ENCODE measurements at places on chromosomes 2 and 18.

GRCh38 chr2:174730698-174731018 is 33.6 kb downstream of the CHRNA1 start:
- no peak for DNase-seq

DNA sequence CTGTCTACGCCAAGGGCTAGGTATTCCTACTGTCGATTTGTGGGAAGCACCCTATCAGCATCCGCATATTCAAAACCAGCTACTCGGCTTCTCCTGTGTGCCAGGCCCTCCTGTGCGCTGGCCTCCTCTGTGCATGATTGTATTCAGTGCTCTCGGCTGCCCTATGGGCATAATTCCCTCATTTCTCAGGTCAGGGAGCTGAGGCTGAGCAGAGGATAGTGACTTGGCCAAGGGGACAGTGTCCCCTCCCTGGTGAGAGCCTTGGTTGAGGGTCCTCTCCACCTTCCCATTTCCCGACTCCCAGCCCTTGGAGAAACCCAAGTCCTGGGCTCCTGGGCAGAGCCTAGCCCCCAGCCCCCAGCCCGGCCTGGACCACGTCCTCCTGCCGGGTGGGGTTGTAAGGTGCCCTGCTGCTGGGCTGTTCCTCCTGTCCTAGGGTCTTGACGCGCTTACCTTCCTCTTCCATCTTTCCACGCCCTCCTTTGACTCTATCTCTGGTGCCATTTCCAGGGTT is 6.3 kb upstream of the HS6ST1 start:
- no peak for DNase-seq

GRCh38 chr18:61896757-61897156 is 4.0 kb upstream of the RNF152 start:
- DNase-seq, result no peak

- no peak for DNase-seq
These were observed 300.7 kb upstream of the UBE2E3 start for GRCh38 chr2:180679693-180680092.

DNA sequence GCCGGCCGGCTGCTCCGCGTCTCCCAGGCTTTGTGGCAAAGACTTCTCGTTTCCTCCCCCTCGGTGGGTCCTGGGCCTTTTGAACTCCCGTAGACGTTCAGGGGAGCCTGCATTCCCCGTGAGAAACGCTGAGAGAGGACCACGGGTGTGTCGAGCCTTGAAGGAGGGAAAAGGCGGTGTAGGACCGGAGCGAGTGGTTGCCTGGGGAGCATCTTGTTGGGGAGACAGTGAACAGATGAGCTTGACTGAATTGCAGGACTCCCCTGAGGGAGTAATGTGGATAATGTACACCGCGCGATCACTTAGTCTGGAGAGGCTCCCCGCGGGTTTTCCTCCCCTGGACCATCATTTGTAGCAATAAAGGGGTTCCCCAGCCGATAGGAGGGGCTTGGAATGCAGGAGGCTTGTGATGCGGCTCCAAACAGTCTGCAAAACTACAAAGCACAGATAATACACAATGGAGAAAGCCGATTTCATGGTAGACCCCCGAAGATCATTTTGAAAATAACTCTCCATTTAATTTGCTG is 769 bp downstream of the ALMS1 start:
- no peak for DNase-seq

DNA sequence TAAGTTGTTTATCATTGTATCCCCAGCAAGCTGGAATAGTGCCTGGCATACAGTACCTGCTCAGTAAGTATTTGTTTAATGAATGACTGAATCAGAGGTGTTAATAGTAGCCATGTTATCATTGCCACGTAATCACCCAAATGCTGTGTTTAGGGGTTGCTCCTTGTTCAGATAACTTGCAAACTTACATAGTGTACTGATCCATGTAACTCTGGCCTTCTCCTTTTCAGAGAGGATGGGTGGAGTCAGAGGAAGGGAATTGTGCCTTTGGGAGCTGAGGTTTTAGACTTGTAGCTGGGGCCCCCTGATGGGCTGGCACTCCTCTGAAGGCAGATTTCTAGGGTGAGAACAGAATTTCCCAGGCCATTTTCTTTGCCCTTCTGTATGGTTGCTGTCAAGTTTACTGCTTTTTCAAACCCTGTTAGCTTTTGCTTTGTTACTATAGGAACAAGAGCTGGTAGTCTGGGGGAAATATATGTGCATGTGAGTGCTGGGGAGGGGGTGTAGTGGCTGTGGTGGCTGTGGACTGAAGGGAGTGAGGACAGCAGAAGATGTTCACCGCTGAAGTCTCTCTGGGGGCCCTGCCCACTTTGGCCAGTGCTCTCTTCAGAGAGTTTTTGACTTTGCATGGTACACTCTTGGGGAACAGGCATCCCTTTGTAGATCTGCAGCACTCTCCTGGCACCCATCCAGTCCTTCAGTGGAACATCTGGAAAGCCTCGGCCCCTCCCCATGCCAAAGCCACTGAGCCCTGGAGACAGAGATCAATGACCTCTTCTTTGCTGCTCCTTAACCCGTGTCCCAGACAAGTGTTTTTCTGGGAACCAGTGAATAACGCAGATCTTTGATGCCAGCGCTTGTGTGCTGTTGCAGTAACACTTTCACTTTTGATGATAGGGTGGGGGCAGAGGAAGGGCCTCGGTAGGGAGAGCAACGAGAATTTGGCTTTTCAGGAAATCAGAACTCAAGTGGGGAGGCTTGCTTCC is 209.0 kb downstream of the PRKCE start:
- no peak for DNase-seq

GRCh38 chr2:133768658-133769435 is 200.6 kb upstream of the NCKAP5 start:
- DNase-seq, result no peak

DNA sequence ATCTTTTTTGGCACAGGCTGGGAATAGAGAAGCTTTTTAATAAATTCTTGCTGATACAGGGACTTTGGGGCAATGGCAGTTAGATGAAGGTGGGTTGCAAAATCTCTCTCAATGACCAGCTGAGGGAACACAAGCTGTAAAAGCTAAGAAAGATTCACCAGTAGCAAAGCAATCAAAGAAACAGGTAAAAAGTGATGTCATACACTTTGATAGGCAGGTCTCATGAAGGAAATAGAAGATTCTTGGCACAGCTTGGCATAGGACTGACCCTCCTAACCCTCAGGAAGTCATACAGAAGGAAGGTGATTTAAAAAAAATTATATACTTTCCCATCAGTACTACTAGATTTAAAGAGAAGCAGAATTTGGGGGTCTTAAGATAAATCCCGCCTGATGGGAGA is 263.6 kb downstream of the LPIN1 start:
- no peak for DNase-seq

DNA sequence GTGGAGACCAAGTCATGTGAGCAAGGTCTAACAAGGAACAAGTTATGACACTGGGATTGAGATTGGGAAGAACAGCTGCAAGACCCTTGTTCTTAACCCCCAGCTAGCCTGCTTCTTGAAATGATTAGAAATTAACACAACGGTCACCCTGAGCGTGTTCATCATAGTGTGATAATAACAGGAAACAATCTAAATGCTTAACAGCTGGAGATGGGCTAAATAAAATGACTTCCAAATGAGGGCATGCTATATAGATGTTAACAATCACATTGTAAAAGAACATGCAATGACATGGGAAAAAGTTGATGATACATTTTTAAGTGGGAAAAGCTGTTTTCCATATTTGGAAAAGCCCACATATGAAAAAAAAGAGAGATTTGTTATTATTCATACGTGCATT is 47.6 kb downstream of the RPL37A start:
- no peak for DNase-seq

DNA sequence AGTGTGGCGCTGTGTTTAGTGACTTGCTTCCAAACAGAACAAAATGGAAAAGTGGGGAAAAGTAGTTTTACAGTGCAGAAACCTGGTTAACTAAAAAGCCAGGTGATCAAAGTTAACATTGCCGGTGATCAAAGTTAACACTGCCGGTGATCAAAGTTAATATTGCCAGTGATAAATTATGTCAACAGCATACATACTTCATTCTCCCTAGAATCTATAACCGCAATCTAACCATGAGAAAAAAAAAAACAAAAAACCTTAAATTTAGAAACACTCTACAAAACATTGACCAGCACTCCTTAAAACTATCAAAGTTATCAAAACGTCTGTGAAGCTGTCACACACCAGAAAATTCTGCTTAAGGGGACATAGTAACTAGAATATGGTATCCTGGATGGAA is 18.6 kb downstream of the MAP4K3 start:
- DNase-seq, result no peak

- DNase-seq, result no peak
These were observed 135.4 kb downstream of the NBAS start for GRCh38 chr2:15425712-15426111.

- DNase-seq, result no peak
These were observed 261.8 kb upstream of the RAB6C start for GRCh38 chr2:129717560-129718130.

GRCh38 chr2:222430681-222431080 is 6.3 kb downstream of the SGPP2 start:
- DNase-seq, result no peak

GRCh38 chr2:29786361-29786760 is 135.0 kb downstream of the ALK start:
- DNase-seq, result no peak

DNA sequence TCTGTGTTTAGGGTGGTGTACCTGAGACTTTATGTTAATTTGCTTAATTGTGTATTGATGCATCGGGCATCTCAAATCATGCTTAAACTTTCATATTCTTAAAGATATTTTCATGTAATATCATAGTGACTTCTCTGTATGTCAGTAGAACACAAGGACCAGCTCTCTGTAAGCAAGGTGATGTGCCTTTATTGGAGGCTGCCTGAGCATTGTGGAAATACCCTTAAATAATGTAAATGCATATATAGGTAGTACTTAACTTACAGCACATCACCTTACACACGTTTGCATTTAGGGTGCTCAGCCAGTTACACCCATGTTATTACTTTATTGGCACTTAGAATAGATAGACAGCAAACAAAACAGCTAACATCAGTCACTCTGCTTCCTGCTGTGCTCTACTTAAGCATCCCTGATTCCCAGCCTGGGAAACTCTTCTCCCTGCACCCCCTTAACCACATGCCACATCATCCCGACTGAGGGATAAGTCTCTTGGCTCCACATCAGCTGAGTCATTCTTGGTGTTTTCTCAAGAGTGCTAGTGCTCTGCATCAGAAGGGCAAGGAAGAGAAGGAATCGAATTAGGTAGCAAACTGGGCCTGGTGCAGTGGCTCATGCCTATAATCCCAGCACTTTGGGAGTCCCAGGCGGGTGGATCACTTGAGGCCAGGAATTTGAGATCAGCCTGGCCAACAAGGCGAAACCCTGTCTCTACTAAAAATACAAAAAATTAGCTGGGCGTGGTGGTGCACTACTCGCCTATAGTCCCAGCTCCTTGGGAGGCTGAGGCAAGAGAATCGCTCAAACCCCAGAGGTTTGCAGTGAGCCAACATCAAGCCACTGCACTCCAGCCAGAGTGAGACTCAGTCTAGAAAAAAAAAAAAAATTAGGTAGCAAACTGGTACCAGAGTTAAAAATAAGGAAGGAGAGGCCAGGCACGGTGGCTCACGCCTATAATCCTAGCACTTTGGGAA is 108.7 kb downstream of the MAP3K20 start:
- no peak for DNase-seq

DNA sequence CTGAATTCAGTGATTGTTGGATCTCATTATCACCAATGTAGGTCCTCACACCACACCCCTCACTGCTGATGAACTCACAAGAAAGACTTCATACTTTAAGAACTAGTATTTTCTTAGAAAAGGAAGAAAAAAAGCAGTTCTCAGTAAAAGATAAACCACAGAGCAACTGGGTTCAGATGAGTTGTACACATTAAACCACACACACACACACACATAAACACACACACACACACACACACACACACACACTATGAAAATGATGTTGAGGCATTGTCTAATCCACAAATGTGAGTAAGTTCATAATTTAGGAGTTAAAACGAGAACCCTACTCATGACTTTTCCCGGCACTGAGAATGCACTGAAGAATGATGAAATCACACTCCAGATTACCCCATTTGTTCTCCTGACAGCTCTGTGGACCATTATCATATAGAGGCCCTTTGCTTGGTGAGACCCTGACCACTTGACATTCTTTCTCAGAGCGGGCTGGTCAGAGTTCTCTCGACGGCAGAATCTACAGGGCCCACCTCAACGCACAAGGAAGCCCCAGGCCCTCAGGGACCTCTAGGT is 106.2 kb downstream of the BCL2 start:
- DNase-seq, result no peak

DNA sequence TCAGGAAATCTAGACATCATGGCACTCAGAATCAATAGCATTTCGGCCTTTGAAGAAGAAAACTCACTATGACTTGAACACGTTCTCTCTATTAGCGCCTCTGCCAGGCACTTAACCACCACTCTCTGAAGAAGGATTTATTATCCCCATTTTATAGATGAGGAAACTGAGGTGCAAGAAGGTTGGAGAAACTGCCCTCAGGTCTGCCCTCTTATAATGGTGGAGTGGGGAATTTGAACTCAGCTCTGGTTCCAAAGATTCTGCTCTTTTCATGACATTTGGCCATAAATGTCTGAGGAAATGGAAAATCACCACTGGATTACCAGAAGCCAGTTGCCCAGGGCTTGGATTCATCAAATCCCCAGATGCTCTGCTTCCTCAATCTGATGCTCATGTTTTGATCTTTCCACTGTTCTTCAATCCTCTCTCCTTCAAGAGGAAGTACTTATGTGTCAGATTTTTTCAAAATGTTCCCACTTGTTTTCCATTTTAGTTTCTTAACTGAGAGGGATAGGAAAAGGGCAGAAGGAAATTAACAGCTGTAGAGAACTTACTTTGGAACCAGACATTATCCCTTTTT is 68.1 kb downstream of the ANTXR1 start:
- DNase-seq, result no peak

GRCh38 chr2:195646424-195646823 is 10.6 kb upstream of the SLC39A10 start:
- no peak for DNase-seq

DNA sequence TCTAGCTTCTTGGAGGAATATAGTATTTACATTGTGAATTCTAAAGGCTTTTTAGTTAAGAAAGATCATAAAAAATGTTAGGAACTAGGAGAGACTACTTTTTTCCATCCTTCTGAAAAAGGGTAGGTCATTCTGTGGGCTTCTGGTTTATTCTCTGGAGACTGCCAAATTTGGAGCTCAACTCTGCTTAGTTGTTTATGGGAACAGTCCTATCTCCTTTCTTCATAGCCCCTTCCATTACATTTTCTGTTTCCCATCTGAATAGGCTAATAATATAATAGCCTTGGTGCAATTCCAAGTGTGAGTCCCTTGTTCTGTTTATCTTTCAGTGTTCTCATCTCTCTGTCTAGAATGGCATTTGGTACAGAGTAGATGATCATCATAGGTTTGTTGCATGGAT is 15.6 kb downstream of the LAMA3 start:
- DNase-seq, result no peak

DNA sequence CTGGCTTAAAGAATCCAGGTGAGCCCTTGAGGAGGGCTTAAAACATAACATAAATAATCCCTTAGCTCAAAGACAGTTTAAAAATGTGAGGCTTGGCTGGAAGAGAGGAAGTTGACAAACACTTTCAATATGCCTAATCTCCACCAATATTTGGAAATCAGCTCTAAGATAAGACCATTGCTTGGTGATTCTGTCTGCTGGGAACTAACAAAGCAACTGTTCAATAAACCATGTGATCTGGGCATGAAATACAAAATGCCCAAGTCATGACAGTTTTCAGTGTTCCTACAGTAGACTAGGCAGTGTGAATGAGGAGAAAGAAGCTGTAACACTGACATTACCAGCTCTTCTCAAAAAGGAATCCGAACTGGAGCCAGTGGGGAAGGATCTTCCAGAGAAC is 10.7 kb downstream of the MFF start:
- no peak for DNase-seq

Data from D721Med (cell line).